ENCODE measurements at places on chromosomes 5 and 9.

DNA sequence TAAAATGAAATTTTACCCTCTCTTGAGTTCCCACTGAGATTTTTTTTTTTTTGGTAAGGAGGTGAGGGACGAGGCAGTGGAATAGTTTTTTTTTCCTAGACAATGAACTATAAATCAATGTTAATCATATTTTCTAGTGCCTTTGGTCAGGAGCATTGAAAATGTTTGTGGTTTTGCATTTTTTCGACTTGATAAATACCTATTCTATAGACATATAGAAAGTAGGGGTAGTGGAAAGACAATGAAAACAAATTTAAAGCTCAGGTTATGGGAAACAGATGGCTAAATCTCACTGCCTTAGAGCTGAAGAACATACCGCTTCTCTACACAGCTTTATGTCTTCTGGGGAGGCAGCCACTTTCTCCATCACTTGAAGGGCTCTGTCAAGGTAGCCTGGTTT, 94.3 kb downstream of the MRPS27 start:
- no peak for DNase-seq

DNA sequence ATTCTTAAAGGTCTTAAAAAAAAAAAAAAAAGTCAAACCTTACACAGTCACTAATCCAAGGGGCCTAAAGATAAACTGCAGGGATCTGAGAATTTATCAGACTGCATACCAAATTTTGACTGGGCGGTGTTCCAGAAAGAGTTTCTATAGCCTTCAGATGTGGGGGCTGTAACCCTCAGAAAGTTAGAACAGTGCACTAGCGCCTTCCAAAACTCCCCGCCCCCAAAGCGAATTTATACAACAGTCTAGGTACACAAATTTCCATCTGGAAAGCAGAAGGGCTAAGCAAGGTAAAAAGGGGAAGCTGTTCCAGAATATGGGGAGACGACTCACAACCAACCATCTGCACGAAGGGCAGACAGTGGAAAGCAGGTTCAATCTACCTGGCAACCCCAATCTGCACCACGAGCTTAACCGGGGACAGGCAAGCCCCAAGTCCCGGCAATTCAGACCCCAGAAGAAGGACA, 813 bp downstream of the ERMP1 start:
- DNase-seq: no peak

- DNase-seq: peak; percentile 15
These were observed 24.8 kb upstream of the HNRNPA0 start for GRCh38 chr5:137778772-137779564.

DNA sequence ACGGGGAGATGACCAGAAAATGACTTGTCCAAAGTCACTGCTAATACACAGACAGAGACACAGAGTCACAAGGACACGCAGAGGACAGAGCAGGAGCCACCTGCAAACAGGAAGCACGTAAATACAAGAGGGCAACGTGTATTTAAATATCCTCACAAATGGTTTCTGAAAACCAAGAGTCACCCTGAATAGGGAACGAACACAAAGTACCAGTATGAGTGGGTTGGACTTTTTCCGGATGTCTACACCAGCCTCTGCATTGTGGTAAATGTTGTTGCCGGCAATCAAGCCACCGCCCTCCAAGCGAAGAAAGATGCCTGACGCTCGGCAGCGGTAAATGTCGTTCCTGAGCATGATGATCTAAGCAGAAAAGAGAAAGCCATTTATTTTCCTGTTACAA, 44.5 kb downstream of the FBXO10 start:
- DNase-seq: no peak

- no peak for DNase-seq
These were observed 388.6 kb upstream of the IRX4 start for GRCh38 chr5:2271316-2271715.

DNA sequence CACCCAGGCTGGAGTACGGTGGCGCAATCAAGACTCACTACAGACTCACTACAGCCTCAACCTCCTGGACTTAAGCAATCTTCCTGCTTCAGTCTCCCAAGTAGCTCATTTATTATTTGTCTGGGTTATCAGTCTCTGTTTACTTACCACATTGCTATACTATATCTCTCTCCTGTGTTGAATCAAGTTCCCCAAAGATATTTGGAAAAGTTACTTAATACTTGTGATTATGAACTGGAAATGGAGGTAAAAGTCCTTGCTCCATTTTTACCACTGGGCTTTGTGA, 55.6 kb downstream of the ANGPTL2 start:
- no peak for DNase-seq

GRCh38 chr5:42360056-42360455, 63.2 kb upstream of the GHR start:
- DNase-seq: no peak

GRCh38 chr9:118423021-118423420, 718.8 kb downstream of the TLR4 start:
- no peak for DNase-seq

DNA sequence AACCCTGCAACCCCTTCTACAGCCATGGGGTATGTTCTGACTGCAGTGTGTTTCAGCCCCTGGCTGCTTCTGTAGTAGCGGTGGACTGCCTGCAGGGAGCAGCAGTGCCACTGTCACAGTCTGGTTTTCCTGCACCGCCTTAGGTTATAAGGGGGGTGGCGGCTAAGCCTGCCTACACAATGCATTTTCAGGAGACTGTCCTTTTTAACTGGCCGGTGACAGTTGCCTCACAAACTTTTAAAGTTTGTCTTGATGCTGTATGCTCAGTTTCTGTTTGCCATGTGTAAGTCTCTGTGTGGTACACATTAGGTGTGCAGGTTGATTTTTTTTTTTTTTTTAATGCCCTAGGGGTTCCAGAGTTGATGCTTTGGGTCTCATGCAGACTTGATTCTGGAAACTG, 53.0 kb downstream of the NUP214 start:
- no peak for DNase-seq

DNA sequence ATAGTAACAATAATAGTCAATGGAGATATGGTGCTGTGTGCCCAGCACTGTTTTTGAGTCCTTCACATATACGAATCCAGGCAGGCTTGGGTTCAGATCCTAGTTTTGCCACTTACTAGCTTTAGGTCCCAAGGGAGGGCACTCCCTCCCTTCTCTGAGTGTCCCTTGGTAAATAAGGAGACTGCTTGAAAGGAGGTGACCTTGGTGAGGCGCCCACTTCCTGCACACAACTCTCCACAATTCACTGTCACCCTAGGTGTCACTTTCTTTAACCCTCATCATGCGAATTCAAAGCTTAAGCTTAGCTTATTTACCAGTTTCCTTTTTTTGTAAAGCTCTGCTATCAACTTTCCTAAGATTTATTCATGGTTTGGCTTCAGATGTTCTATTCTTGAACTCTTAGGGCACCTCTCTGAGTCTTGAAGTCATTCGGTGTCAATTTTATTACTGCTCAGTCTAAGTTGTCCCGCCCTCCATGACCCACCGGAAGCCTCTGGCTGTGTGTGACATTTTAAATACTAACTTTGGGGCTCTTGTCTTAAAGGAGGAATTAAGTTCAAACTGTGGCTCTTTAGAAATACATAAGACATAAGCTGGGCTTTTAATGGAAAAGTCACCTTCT, 170.7 kb upstream of the ZNF618 start:
- no peak for DNase-seq

DNA sequence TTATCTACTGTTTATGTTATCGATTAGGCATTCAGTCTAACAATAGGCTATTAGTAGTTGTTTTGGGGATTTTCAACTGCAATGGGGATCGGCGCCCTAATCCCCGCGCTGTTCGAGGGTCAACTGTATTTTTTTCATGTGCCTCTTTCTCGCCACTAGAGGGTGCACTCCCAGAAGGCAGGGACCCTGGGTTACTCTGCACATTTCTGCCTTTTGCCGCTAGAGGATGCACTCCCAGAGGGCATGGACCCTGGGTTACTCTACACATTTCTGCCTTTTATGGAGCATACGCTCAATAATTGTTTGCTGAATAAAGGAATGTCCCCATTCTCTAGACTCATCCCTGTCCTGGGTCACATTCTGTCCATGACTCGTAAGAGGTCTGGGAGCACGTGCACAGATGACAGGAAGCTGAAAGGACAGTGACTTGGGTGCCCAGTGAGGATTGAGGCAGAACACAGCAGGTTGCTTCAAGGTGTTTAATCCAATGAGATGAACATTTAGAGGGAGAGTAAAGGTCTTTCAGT, 27.9 kb upstream of the RECK start:
- DNase-seq: peak; percentile 58

DNA sequence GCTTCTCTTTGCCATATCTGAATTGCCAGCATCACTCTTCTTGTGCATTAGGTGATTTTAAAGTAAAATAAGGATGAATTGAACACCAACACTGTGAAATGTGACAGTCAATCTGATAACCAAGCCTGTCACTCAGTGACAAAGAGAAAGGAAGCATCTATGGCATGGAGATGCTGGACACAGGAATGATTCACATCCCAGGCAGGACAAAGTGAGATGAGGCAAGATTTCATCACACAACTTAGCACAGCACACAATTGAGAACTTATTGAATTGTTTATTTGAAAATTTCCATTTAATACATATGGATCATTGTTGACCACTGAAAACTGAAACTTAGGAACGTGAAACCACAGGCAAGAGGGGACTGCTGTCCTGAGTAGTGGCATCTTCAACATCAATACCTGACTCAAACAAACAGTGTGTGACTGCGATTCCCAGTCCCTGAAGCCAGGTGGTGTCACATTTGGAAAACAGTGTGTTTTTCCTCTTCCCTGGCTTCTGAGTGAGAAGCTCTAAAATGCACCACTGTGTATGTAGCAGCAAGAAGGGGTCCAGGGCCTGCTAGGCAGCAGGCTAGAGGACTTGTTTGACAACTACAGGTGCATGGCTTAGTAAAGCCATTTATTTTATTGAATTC, 10.7 kb downstream of the GAPT start:
- DNase-seq: no peak

GRCh38 chr5:177146891-177147638, 13.5 kb downstream of the NSD1 start:
- no peak for DNase-seq

DNA sequence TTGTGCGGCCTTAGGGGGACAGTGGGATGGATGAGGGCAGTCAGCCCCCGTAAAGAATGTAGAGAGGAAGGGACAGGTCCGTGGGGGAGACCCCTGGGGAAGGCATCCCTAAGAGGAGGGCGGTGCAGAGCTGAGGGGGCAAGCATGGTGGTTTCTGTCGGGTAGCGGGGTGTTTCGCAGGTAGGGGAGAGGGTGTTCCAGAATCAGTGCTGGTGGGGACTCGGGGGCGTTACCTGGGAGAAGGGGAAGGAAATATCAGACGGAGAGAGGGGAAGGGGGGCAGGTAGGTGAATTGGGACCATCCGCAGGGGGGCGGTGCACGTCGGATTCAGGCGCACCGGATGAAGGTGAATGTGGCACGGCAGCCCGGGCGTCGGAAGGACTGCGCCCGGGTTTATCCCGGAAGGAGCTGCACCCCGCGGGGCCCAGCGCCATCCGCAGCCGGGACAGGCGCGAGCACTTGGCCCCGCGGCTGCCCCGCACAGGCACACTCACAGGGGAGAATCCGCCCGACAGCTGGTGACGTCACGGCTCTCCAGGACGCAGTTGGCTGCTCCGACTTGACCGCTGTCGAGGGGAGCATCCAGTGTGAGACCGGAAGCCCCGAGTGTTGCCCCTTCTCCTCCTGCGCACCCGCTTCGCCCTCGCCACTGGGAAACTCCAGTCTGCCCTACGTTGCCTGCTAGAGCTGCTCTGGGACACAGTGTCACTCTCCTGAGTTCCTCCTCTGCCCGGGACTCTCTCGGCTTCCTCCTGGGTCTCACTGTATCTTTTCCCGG, 1.3 kb downstream of the CD72 start:
- DNase-seq: peak; percentile 8

DNA sequence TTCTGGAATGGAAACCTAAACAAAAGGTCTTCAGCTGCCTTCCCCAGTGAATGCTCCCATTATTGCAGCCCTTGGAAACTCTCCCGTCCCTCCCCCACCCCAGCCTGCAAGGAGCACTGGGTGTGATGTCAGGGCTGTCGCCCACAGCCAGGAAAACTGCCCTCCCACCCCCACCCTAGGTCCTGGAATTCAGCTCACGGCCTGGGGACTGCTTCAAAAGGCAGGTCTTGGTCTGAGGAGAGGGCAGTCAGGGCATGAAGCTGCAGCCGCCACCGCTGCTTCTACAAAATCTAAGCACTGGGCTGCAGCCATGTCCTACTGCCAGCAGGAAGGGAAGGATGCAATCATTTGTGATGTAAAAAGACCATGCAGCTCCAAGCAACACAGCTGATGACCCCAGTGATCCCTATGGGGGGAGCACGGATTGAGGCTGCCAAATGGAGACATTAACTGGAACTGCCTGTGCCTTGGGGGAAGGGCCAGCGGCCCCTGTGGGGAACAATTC, 11.4 kb downstream of the GRHPR start:
- no peak for DNase-seq

DNA sequence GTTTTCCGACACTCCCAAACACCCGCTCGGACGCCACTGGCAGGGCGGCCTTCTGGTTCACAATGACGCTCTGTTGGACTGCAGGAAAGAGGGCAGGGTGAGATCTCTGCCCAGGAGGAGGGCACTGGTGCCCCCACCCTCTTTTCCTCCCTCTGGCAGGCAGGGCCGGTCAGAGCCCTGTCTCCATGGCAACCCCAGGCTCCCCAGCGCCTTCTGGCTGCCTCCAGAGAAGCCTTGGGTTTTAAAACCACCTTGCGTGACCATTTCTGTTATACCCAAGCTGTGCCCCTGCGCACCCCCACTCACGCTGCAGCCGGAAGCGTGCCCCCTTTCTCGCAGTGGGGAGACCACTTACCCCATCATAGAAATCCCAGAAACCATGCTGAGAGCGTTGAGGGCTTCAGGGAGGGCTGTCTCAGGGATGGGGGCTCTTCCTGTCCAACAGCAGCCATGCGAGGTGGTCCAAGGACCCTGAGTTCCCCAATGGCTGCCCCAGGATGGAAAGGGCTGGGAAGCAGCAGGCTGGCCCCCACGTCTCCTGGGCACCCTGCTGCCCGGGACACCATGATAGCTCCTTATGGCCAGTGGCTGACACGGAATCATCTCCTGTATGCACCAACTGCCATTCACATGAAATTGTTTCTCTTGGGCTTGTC, 7.3 kb downstream of the C9orf50 start:
- no peak for DNase-seq

- no peak for DNase-seq
These were observed 8.9 kb downstream of the HAVCR1 start for GRCh38 chr5:157050050-157050449.
